ENCODE measurements at places on chromosomes 4 and X.
A peak's percentile ranks its signal among the peaks of the same experiment; 100 is the strongest.

DNA sequence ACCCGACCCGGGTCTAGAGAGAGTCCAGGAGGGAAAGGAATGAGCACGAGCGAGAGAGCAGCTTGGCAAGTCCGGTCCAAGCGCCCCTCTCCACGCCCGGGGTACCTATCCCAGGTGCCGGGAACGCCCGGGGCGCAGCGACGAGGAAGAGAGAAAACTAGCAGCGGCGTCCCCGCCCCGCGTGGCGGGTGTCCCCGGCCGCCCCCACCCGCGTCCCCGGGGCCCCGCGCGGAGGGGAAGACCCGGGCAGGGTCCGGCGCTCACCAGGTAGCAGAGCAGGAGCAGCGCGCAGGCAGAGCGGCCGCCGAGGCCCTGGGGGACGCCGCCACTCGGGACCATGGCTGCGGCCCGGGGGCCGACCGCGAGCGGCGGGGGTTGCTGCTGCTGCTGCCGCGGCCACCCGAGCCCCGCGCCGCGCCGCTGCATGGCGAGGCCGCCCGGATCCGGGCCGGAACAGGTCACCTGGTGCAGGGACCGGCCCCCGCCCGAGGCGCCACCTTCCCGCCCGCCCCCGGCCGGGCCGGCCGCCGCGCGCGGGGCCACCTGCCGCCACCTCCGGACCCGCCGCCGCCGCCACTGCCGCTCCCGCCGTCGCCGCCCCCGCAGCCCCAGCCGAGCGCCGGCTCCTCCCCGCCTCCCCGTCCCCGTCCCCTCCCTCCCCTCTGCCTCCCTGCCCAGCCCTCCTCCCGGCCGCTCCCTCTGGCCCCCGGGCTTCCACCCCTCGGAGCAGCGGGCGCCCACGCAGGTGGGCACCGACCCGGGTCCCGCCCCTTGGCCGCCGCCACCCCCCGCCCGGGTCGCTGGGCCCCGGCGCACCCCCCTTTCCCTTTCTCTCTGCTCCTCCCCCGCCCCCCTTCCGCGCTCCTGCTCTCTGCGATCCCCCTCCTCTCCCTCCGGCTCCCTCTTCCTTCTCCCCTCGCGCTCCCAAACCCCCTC, at the start of gene SEL1L3:
SEL1L3 (minus strand) TSS at position 578 of the 936 bp plus-strand sequence; CDS start at position 426, 152 bp downstream.
- DNase-seq: peak; percentile 39

- no peak for DNase-seq
These were observed 57.3 kb downstream of the STOX2 start for GRCh38 chr4:183962419-183962818.

DNA sequence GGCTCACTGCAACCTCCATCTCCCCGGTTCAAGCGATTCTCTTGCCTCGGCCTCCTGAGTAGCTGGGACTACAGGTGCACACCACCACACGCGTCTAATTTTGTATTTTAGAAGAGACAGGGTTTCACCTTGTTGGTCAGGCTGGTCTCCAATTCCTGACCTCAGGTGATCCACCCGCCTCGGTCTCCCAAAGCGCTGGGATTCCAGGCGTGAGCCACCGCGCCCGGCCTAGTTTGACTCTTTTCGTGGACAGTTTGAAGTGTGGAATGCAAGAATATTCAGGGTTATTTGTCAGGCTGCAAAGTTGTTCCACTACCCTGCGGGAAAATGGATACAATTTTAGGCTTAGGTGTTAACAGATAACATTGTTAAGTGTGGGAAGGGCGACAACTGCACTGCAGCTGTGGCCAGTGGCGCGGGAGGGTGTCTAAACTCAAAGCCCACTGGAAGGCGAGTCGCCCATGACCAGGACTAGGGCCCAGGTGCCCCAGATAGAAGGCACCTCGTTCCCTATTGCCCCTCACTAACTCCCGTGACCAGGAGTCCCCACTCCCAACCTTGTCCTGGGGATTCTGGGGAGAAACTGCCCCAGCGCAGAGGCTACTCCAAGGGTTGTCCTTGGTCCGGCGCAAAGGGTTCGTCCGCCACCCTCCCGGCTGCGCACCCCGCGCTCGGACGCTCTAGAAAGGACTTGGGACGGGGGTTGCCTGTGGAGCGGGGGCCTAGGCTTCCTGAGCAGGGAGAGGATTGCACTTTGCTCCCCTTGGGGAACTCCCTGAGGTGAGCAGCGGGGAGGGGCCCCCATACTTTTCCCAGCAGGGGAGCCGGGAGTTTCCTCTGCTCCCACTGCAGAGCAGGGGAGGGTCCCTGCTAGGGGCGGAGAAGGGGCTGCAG, 1.1 kb upstream of the CD99 start:
- no peak for DNase-seq

DNA sequence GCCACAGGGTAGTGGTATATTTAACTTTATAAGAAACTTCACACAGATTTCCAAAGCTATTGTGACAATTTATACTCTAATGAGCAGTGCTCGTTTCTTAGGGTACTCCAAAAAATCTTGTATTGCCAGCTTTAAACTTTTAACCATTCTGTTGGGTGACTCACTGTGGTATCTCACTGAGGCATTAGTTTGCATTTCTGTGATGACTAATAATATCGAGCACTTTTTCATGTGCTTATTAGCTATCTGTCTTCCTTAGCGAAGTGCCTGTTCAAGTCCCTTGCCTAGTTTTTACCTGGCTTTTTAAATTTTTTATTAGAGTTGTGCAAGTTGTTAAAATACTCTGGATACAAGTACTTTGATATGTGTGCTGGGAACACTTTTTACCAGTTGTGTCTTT, 5.5 kb downstream of the PNMA3 start:
- no peak for DNase-seq

DNA sequence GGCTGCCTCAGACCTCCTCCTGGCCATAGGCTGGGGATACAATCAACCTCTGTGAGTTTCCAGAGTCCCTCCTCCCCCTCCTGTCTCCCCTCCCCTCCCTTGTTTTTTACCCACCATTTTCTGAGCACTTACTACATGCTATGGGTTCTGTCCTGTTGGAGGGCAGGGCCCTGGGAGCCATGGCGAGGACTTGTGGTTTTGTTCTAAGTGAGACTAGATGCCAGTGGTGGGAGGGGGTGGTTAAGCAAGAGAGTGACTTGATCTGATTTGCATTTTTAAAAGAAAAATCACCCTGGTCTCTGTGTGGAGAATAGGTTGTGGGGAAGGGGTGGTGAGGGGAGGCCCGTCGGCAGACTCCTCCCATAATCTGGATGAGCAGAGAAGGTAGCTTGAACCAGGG, 39.5 kb downstream of the EFNB1 start:
- DNase-seq: no peak

DNA sequence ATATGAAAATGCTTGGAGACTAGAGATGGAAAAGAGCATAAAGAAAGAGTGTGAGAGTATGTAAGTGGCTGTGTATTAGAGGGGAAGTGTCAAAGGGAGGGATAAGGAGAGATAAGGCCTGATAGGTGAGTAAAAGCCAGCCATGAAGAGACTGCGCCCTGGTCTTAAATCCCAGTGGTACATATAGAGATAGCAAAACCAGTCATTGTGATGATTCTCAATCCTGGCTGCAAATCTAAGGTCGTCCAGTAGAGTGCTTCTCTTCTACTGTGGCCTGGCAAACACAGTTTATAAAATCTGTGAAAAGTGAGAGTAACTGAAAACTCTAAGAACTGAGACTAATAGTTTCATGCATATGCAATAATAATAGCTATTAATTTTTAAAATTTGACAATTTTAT, 86.9 kb downstream of the MAB21L2 start:
- DNase-seq: no peak

DNA sequence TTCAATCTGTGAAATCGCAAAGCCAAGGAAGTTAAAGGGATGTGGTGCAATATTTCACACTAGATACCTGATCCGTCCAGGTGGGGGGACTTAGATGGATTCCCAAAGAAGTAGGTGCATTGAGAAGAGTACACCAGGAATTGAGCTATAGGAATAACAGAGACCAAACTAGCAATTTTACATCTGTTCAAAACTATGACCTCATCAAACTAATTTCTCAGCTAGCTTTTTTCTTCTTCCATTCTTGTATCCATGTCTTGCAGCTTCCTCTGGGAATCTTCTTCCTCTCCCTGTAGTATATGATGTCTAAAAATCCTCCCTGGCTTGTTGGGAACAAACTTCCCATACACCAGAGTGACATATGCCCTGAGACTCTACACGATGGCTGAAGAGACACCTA, 51.0 kb upstream of the PTPN13 start:
- no peak for DNase-seq

- no peak for DNase-seq
These were observed 204.4 kb downstream of the PPARGC1A start for GRCh38 chr4:23685471-23685870.

DNA sequence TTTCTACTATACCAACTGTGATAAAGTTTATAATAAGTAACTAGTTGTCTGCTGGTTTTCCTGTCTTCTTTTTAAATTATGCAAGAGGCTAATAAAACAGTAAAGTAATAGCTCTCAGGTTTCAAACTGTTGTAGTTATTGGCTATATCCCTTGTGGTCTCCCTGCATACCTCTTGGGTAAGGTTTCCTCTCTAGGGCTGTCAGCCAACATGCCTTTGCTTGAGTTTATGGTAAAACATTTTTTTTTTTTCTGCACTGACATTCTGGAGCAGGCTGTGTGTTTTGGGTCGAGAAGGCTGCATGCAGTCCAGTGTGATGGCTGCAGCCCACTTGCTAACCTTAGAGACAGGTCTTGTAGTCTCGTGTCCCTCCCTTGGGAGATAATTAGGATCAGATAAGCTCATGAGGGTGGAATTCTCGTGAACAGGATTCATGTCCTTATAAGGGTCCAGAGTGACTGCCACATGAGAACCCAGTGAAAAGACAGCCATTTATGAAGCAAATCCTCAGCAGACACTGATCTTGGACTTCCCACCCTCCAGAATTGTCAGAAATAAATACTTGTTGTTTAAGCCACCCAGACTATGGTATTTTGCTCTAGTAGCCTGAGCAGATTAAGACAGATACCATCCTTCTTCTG, 831.2 kb downstream of the CCSER1 start:
- DNase-seq: no peak

DNA sequence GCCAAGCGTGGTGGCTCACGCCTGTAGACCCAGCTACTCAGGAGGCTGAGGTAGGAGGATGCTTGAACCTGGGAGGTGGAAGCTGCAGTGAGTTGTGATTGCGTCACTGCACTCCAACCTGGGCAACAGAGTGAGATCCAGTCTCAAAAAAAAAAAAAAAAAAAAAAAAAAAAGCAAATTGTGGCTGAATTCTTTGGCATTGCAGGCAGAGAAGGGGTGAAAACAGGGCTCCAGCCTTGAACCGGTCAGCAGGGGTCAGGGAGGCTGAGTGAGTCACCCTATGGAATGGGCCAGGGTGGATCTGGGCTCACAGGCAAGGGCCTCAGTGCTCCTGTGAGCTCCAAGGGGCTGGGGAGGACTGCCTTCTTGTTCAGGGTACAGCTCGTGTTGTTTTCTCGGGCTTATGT, 13.2 kb upstream of the FAM3A start:
- no peak for DNase-seq

- DNase-seq: no peak
These were observed 6.1 kb downstream of the IL9R start for GRCh38 chrX:156003486-156004185.

- DNase-seq: no peak
These were observed 103.4 kb upstream of the GRXCR1 start for GRCh38 chr4:42789041-42789567.

GRCh38 chrX:119382606-119383005, 16.5 kb upstream of the SLC25A43 start:
- DNase-seq: no peak

DNA sequence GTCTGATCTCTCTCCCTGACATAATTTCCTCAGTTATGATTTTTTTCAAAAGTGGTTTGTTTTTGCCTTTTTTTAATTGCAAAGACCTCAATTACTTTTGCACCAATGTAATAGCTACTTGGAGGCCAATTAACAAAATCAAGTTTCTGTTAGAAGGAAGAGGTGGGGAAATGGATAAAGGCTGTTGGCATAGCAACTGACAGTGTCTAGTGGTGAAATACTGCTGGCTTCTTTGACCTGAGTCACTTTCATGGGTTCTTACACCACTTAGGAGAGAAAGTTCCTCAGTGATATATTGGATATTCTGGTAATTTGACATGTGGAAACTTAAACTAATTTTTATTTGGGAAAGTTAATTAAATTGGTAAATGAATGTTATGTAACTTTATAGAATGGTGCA, 26.5 kb upstream of the ATP8A1 start:
- DNase-seq: no peak

DNA sequence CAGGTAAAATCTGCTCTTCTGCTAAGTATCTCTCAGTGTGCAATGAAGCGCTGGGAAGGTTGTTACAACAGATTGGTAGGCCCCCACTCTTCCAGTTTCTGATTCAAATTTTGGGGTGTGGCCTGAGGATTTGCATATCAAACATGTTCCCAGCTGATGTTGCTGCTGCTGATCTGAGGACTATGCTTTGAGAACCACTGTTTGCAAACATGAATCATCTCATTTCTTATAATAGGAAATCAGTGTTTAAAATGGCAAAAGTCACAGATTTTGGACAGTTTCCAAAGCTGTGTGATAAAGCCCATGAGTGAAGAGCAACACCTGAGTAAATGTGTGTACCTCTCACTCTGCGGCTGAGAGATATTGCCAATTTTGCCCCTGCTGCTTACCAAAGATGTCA, 36.2 kb upstream of the NDNF start:
- DNase-seq: peak; percentile 3

DNA sequence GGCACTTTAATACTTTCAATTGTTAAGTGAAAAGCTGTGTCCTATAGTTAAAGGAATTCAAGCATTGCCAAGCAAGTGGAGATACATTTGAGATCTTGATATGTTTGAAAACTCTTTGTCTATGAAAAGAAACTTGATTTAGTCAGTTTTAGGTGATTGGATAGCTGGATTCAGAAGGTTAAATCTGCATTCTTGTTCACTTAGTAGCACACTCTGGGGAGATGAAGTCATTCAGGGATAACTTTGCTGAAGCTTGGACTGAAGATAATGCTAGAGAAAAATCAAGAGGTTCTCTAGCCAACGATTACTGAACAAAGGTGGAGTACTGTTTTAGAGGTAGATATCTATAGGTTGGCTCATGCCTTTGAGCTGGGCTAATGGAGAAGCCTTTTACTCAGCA, 90.6 kb downstream of the DCAF8L2 start:
- no peak for DNase-seq

DNA sequence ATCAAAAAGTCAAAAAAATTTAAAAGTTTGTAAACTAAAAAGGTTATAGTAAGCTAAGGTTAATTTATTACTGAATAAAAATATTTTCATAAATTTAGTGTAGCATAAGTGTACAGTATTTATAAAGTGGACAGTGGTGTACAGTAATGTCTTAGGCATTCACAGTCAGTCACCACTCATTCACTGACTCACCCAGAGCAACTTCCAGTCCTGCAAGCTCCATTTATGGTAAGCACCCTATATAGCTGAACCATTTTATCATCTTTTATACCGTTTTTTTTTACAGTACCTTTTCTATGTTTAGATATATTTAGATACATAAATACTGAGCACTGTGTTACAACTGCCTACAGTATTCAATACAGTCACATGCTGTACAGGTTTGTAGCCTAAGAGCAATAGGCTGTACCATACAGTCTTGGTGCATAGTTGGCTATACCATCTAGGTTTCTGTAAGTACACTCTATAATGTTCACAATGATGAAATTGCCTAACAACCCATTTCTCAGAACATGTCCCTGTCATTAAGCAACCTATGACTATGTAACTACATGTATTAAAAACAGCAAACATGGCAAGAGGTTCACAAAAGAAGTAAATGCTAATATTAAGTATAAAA, 18.6 kb downstream of the ACSL4 start:
- no peak for DNase-seq

Data from NCI-H1092 treated with DMSO at 0.1 percent for 48 hours (cell line).